Activated T-helper 2 cell treated with anti-CD3 and anti-CD28 coated beads, Interferon-gamma antibody, Interleukin-2, Interleukin-4, amounts not matched to agents 10 μg/mL and 5 μg/mL and 100 μg/mL, durations not matched to agents 14 hours and 24 hours and 36 hours (primary cell): ENCODE measurements at places on chromosomes 4 and X. TPM values are rescaled to one million over a fixed set of nuclear protein-coding genes. Genes with fewer than 3 reads are reported as not detected.

GRCh38 chr4:3661989-3662388 is 104.2 kb upstream of the ADRA2C start:
- DNase-seq, result no peak
- no peaks in the 10 kb centered on the region for H3K36me3 ChIP-seq
- H3K27me3 ChIP-seq, result no peaks in the 10 kb centered on the region

DNA sequence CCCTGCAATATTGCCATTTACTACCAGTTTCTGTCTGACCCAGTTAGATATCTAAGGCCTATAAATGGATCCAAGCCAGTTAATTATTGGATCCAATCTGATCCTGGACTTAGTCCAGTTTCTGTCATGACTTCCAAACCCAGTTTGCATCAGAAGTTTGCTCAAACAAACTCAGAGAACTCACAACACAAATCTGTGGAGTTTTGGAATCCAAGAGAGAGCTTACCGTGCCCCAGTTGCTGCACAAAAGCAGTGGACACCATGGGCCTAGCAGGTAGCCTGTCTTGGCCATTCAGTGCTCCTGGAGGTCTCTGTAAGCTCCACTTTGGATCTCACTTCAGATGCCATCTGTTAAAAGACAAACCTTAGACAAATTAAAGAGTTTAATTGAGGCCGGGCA is 174.5 kb downstream of the AASDH start:
- no peaks in the 10 kb centered on the region for H3K4me1 ChIP-seq
- no peaks in the 10 kb centered on the region for H3K27me3 ChIP-seq
- H3K27ac ChIP-seq, result no peak overlapping the region

- H3K36me3 ChIP-seq, result no peaks in the 10 kb centered on the region
- no peaks in the 10 kb centered on the region for H3K4me1 ChIP-seq
- H3K27me3 ChIP-seq, result no peaks in the 10 kb centered on the region
- H3K4me3 ChIP-seq, result no peak overlapping the region
- H3K27ac ChIP-seq, result no peak overlapping the region
Observed at GRCh38 chrX:68763481-68763880, 65.3 kb upstream of the EFNB1 start.

GRCh38 chr4:85370400-85371032 is 104.4 kb upstream of the ARHGAP24 start:
- no peak for DNase-seq
- H3K27me3 ChIP-seq, result no peaks in the 10 kb centered on the region
- no peak overlapping the region for H3K4me3 ChIP-seq
- H3K4me1 ChIP-seq, result no peaks in the 10 kb centered on the region
- H3K27ac ChIP-seq, result no peak overlapping the region

DNA sequence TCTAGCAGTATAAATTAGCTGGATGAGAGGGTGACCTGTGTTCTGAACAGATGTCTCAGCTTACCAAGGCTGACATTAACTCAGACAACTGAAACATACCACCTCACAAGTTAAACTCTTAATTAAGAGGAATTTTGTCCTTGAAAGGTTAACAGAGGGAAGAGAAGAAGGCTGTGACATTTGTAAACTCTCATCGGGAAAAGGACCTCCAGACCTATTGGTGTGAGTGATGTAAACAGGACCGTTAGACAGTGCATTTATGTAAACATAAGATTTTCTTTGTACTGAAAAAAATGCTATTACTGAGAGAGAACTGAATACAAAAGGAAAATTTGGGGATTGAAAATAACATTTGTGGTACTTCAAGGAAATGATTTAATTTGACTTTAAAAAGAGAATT is 308.4 kb upstream of the DIAPH2 start:
- no peak for DNase-seq
- no peaks in the 10 kb centered on the region for H3K27me3 ChIP-seq
- no peaks in the 10 kb centered on the region for H3K4me1 ChIP-seq
- H3K36me3 ChIP-seq, result no peaks in the 10 kb centered on the region

DNA sequence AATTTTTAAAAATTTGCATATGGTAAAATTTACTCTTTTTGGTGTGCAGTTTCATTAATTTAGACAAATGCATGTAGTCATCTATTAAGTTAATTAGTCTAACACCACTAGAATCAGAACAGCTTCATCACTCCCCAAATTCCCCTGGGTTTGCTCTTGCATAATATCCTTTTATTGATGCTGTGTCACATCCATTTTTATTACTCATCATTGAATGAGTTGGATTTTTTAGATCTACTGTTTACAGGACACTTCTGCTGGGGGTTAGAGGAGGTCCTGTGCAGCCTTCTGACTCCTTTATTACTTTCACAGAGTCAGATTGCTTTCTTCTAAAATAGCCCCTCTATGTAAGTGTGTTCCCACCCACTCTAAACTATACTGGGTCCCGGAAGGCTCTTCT is 65.9 kb downstream of the MTHFD2L start:
- no peaks in the 10 kb centered on the region for H3K36me3 ChIP-seq
- H3K4me3 ChIP-seq, result no peak overlapping the region
- peaks cover 3% of the 10 kb centered on the region for H3K4me1 ChIP-seq
- H3K27me3 ChIP-seq, result no peaks in the 10 kb centered on the region

DNA sequence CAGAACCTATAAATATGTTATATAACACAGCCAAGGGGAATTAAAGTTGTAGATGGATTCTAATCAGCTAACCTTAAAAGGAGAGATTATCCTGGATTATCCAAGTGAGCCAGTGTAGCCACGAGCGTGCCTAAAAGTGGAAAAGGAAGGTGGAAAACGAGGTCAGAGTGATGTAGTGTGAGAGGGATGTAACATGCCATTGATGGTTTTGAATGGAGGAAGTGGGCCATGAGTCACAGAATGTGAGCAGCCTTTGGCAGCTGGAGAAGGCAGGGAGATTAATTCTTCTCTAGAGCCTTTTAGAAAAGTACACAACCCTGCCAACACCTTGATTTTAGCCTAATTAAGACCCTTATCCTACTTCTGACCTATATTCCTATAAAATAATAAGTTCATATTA is 149.1 kb downstream of the SLC39A8 start:
- peaks cover 6% of the 10 kb centered on the region for H3K27me3 ChIP-seq
- no peak overlapping the region for H3K27ac ChIP-seq
- no peaks in the 10 kb centered on the region for H3K36me3 ChIP-seq
- no peak for DNase-seq
- H3K4me3 ChIP-seq, result no peak overlapping the region
- H3K4me1 ChIP-seq, result no peaks in the 10 kb centered on the region

DNA sequence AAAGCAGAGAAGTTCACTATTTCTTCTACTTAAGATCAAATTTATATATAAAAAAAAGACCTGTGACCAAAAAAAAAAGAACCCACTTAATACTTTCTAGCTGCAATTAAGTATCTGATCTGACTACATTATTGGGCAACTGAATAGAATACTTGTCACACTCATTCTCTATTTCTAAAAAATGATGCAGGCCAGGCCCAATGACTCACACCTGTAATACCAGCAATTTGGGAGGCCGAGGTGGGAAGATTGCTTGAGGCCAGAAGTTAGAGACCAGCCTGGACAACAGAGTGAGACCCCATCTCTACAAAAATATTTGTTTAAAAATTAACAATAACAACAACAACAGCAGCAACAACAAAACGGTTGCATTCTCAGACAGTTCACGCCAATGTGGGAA is 108.8 kb upstream of the BMP2K start:
- DNase-seq, result no peak
- peaks cover 14% of the 10 kb centered on the region for H3K27me3 ChIP-seq
- no peak overlapping the region for H3K27ac ChIP-seq
- H3K4me3 ChIP-seq, result no peak overlapping the region

DNA sequence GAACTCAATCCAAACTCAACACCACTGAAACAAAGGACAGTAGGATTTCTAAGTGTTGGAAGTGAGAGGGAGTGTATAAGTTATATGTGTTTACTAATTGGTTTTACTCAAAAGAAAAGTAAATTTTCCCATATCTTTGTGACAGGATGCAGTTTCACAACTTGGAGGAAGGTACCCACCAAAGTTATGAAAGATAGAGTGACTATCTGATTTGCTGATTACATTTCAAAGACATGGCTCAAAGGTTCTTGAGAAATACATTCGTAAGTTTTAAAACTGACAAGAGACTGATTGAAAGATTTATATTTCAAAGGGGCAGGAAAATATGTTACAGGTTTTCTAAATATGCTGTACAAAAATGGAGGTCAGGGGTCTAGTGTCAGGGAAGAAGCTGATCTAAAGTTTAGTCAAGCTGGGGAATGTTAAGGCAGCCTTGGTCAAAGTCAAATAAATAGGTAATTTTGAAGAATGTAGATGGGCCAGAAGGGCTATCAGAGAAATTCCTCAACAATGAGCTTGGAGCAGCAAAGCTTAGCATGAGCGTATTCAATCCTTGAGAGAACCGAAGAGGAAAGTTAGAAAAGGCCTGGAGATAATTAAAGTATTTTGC is 9.7 kb upstream of the COMMD8 start:
- peaks cover 13% of the 10 kb centered on the region for H3K27me3 ChIP-seq
- no peak for DNase-seq
- no peaks in the 10 kb centered on the region for H3K4me1 ChIP-seq
- no peak overlapping the region for H3K4me3 ChIP-seq

- no peak for DNase-seq
- no peak overlapping the region for H3K27ac ChIP-seq
- H3K4me1 ChIP-seq, result peaks cover 4% of the 10 kb centered on the region
- no peak overlapping the region for H3K4me3 ChIP-seq
Observed at GRCh38 chrX:47242321-47242720, 9.5 kb downstream of the USP11 start.

GRCh38 chrX:75609406-75609805 is 86.6 kb upstream of the ZDHHC15 start:
- H3K36me3 ChIP-seq, result no peaks in the 10 kb centered on the region
- no peak for DNase-seq
- H3K27me3 ChIP-seq, result no peaks in the 10 kb centered on the region

- no peak overlapping the region for H3K27ac ChIP-seq
- peaks cover 24% of the 10 kb centered on the region for H3K27me3 ChIP-seq
- no peak for DNase-seq
- H3K4me1 ChIP-seq, result no peaks in the 10 kb centered on the region
Observed at GRCh38 chr4:140600408-140600807, 31.6 kb upstream of the UCP1 start.

Gene FAM184B
- not detected in 2 replicates for total RNA-seq

Gene TMEM150C
- total RNA-seq, result not detected in 2 replicates
